ENCODE measurements at places on chromosomes 6 and 20.

DNA sequence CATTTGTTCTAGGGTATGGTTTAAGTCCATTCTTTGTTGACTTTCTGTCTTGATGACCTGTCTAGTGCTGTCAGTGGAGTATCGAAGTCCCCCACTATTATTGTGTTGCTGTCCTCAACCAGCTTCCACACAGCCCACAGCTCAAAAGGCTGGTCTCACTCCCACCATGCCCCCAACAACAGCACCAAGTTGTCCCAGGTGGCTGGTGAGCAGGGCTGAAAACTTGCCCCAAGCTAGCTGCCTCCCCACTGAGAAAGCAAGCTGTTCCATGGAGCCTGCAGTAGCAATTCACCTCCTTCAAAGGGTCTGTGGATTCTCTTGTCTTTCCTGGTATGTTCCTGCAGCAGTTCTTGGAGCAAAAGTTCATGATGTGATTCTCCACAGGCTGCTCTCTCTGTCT lies 221.0 kb downstream of the SYNDIG1 start:
- DNase-seq: no peak

DNA sequence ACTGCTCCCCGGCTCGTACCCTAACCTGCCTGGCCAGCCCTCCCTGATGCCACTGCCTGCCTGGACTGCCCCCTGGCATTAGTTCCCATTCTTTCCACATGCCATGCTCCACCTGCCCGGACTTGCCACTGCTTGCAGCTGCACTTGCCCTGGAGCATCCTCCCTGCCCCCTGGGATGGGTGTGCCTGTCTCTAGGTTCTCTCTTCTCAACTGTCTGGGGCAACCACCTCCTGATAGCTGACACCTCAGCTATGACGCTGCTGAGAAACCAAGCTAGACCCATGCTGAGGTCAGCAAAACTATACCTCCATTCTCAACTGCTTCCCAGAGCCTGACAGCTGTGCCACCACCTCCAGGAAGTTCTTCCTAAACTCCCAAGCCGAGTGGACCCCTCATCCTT lies 72.1 kb downstream of the PERP start:
- no peak for DNase-seq

- no peak for DNase-seq
These were observed 601.9 kb downstream of the HTR1B start for GRCh38 chr6:76861403-76861802.

GRCh38 chr6:158713469-158713868 lies 63.6 kb downstream of the SYTL3 start:
- no peak for DNase-seq

DNA sequence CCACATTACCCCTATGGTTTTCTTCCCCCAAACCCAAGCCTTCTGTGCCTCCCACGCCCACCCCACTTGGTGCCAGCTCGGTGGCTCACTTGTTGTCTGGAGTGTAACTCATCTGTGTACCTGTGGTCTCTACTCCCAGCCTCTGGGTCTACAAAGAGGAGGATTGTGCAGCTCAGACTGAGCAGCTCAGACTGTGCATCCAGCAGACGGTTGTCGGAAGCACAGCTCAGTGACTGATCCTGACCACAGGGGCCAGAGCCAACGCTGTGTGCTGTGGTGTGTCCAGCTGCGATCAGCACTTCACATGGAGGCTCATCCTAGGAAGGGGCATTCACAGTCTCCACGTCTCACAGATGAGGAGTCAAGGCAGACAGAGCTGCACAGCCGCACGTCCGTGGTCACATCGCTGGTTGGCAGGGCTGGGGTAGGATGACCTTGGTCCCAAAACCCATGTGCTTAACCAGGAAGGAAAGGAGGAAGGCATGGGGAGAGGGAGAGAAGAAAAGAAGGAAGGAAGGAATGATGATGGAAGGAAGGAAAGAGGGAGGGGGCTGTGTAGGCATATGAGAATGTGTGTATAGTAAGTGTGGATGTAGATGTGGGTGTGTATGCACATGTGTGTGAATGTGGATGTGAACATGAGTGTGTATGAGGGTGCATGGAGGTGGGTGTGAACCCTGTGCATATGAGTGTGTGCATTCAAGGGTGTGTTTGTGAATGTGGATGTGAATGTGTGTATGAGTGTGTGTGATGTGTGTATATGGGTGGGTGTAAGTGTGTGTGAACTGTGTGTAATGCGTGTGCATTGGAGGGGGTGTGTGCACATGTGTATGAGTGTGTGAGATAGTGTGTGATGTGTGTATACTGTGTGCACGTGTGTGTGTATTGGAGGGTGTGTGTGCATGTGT lies 28.2 kb upstream of the STX16 start:
- DNase-seq: no peak

DNA sequence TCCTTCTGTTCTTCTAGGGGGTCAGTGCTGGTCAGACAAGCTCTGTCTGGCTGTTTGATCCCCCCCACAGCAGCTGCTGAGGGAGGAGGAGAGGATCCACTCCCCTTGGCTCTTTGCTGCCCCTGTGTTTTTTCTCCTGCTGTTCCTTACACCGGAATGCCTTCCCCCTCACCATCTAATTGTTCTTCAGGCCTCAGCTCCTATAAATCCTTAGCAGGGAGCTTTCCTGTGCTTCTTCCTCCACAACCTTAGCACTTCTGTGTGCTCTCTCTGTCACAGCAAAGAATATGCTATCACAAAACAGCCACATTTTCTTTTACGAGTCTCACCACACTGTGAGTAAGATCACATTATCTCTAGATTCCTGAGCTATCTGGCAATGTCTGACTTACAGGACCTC lies 196.6 kb downstream of the OTOR start:
- DNase-seq: no peak

- DNase-seq: no peak
These were observed 410.7 kb upstream of the RUNX2 start for GRCh38 chr6:44917430-44917829.

DNA sequence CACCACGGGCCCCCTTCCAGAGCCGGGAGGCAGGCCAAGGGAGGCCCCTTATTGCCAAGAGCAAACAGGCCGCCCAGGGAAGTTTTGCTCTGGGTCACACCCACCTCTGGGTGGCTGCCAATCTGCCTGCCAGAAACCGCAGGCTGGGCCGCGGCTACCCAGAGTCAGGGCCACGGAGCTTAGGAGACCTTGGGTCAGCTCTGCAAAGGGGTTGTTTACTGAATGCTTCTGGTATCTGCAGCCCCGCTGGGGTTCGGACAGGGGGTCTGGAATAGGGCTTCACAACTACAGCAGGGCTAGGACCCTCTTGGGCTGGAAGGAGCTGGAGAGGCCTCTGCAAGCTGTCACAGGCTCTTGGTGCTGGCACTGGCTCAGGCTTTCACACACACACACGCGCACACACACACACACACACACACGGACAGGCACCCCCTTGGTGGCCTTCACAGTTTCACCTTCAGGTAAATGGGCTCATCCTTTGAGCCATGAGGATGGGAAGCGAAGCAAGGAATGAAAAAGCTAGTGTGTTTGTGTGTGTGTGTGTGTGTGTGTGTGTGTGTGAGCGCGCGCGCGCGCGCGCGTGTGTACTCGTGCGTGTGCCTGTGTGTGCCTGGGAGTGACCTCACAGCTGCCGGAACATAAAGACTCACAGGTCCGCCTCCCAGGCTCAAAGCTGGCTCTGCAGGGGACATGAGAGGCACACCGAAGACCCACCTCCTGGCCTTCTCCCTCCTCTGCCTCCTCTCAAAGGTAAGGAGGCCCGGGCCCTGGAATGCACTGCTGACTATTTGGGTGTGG lies at the start of gene CCN5:
CCN5 (plus strand) TSS at position 669 of the 798 bp plus-strand sequence; CDS start at position 691, 22 bp downstream.
- DNase-seq: peak; percentile 51

- peak; percentile 83 for DNase-seq
These were observed 4.1 kb downstream of the LINC00237 start for GRCh38 chr20:21101932-21102575.

DNA sequence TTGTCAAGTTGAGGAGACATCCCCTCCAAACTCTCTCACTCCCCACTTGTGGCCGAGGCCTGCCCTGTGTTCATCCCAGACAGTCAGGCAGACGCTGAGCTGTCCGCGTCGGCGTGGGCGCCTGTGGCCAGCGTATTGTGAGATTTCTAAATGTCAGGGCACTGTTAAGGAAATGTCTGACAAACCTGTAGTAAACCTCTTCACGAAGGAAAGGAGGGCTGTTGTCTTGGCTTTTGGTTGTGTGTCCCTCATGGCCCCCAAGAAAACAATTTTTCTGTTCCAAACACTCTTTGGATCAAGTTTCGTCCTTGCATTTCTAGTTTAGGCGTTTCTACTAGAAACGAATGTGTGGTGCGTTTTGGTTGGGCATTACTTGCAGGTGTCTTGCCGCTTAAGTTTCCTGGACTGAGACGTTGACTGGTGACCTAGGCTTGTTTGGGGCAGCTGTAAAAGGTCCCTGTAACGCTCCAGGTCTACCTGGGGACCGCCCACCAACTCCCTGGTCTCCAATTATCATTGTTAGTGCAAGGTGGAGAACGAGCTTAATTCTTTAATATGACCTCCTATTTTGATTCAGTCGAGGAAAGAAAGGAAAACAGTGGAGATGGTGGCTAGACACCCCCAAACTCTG lies 8.7 kb upstream of the POU3F2 start:
- peak; percentile 36 for DNase-seq

DNA sequence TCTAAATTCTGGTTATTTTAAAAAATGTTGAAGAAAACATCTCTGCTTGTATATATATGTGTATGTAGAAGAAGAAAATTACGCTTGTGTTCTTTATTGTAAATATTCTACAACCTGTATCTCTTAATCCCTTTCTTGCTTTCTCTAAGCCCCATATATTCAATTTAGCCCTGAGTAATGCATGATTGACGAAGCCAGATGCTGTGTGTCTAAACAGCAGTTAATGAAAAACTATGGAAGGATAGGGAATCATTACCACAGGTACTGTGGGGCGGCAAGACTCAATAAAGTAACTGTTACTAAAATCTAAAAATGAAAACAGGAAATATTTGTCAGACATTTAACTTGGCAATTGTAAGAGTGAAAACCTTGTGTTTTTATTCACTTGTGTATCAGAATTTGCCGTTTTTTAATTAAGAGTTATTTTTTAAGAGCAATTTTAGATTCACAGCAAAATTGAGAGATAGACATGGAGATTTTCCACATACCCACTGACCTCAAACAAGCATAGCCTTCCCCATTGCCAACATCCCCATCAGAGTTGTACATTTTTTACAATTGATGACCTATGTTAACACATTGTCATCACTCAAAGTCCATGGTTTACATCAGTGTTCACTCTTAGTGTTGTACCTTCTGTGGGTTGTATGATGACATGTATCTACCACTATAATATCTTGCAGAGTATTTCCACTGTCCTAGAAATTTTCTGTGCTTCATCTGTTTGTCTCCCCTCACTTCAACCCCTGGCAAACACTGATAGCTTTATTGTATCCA lies 76.7 kb downstream of the BCKDHB start:
- no peak for DNase-seq

DNA sequence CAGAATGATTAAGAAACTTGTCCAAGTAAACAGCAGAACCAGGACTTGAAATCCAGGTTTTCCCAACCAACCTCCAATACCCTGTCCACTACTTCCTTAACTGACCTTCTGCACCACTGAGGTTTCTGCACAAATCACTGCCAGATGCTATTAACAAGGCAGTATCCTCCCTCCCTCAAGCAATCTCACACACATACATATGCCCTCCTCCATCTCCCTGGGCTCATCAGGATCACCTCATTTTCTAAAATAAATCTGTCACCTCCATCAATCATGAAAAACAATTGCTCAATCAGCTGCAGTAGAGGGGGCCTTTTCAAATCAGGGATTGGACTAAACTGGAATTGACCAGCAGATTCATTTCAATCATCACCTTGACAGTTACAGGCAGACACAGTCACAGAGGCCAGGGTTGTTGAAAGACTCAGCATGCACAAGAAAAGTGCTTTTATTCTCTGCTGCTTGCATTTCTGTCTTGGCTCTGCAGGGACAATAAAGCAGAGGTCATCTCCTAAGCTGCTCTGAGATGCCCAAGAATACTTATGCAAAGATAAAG lies 539.4 kb downstream of the PTPRT start:
- no peak for DNase-seq

DNA sequence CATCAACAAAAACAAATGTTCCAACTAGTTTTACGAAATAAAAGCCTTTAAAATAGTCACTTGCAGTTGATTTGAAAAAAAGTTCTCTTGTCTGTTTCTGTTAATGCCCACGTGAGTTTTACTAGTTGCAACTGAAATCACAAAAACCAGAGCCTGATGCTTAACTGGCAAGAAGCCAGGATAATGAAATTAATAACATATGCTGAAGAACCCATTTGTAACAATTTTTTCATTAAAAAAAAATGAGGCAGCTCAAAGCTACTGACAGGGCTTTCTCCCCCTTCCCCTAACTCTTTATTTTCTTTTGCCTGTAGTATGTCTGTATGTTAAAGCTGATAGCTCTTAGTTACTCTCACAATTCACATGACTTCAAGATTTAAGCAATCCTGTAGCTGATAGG lies 132.7 kb upstream of the EYA4 start:
- DNase-seq: no peak

GRCh38 chr6:130132286-130132701 lies 90.5 kb downstream of the SAMD3 start:
- DNase-seq: no peak

- DNase-seq: no peak
These were observed 295.6 kb upstream of the BMP2 start for GRCh38 chr20:6471871-6472270.

GRCh38 chr6:90003069-90003795 lies 109.0 kb downstream of the GJA10 start:
- no peak for DNase-seq

DNA sequence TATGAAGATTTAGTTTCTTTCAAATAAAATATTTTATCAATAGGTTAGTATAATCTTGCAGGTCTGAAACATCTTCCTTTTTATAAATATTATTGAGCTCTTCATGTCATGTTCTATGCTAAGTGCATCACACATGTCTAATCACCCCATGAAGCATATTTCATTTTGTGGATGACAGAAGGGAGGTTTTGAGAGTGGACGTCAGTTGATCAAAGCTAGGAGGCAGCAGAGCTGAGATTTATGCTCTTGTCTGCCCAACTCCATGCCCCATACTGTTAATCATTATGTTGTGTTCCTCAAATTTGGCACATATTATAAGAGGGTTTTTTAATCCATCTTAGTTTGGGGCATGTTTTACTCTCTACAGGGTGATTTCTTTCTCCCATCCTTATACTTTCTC lies 22.7 kb downstream of the DSE start:
- no peak for DNase-seq

DNA sequence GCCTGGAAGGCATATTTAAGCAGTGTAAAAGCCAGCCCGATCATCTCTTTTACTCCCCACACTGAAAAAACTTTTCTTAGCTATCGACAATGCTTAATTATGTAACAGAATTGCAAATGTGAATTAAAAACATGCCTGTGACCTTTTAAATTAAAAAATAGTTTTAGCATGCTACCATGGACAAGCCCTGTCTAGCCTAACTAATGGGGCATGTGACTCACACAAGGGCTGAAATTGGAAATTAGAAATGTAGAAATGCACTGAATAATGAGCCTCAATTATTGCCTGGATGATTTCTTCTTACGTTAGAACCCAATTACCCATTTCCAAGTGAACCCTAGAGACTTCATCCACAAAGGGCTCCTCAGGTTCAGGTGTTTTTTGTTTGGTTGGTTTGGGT lies 82.7 kb downstream of the SIM1 start:
- no peak for DNase-seq

DNA sequence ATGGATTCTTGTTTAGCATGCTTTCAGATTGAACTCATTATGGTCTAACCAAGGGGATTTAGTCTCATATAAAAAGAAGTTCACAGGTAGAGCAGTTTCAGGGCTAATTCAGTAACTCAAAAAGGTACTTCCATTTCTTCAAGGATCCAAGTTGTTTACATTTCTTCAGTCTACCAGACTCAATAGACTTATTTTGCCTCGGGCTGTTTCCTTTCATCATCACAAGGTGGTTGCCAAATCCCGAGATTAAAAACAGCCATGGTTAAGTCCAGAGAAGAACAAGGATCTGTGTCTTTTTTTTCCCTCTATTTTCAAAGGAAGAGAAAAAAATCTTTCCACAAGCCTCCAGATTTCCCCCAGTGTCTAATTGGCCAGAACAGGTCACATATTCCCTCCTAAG lies 69.8 kb upstream of the SNX9 start:
- DNase-seq: no peak
